ENCODE measurements at places on chromosomes 3 and 15. TPM values are rescaled to one million over a fixed set of nuclear protein-coding genes. Genes with fewer than 3 reads are reported as not detected.

LMLN gene
- 3.8 TPM for total RNA-seq

IL17RD gene
- total RNA-seq = 1.4 TPM

QARS1 gene
- 235 TPM for total RNA-seq

LIPH gene
- 122 TPM for total RNA-seq

FEZF2 gene
- total RNA-seq = not detected

CCRL2 gene
- total RNA-seq = 15.7 TPM

PLA2G4E gene
- total RNA-seq = 0.27 TPM

PP2D1 gene
- not detected for total RNA-seq

PTH1R gene
- total RNA-seq = 4.6 TPM

PXYLP1 gene
- 9.9 TPM for total RNA-seq

CDCP1 gene
- 111 TPM for total RNA-seq

NANOGP8 gene
- 1.8 TPM for total RNA-seq

LSAMP gene
- 39.8 TPM for total RNA-seq

GOLGA8J gene
- total RNA-seq = not detected

OR5K2 gene
- not detected for total RNA-seq

CGNL1 gene
- total RNA-seq = 3.3 TPM

PRRT3 gene
- 1.8 TPM for total RNA-seq

CSPG5 gene
- total RNA-seq = 0.58 TPM

VILL gene
- 150 TPM for total RNA-seq

HIGD2B gene
- not detected for total RNA-seq

PDCD6IP gene
- total RNA-seq = 428 TPM

EOMES gene
- total RNA-seq = 0.32 TPM

ATG3 gene
- 60.0 TPM for total RNA-seq

GOLGA6D gene
- not detected for total RNA-seq

MNS1 gene
- total RNA-seq = 0.61 TPM

SLC2A2 gene
- not detected for total RNA-seq

GNAT1 gene
- total RNA-seq = not detected

BDH1 gene
- 246 TPM for total RNA-seq

RAB6B gene
- 4.1 TPM for total RNA-seq

XYLB gene
- 9.7 TPM for total RNA-seq

CCR9 gene
- total RNA-seq = not detected

CLEC3B gene
- 22.2 TPM for total RNA-seq

PRR20G gene
- not detected for total RNA-seq

MYZAP gene
- 18.8 TPM for total RNA-seq

SGO1 gene
- total RNA-seq = 6.6 TPM

ADCY5 gene
- total RNA-seq = 7.8 TPM

FOXL2 gene
- total RNA-seq = not detected

GRAMD2A gene
- total RNA-seq = 2.5 TPM

TGM5 gene
- not detected for total RNA-seq

C2CD4B gene
- 1.5 TPM for total RNA-seq

CELSR3 gene
- total RNA-seq = 2.7 TPM

MUC20 gene
- total RNA-seq = 112 TPM

POLR2H gene
- total RNA-seq = 90.1 TPM

GRM2 gene
- 0.22 TPM for total RNA-seq

SLC9C1 gene
- total RNA-seq = 0.51 TPM

LRTM1 gene
- not detected for total RNA-seq

TGM4 gene
- total RNA-seq = not detected

TWF2 gene
- 41.0 TPM for total RNA-seq
